Activated CD8-positive, alpha-beta memory T cell treated with anti-CD3 and anti-CD28 coated beads, Interleukin-2, amount 10 ng/mL, durations not matched to agents 7 days and 5 days (primary cell): ENCODE measurements at places on chromosomes 2 and 18. TPM values are rescaled to one million over a fixed set of nuclear protein-coding genes. Genes with fewer than 3 reads are reported as not detected.

Gene RAB27B
- total RNA-seq: 3.5 TPM

Gene PLB1
- total RNA-seq: 0.67 TPM

DNA sequence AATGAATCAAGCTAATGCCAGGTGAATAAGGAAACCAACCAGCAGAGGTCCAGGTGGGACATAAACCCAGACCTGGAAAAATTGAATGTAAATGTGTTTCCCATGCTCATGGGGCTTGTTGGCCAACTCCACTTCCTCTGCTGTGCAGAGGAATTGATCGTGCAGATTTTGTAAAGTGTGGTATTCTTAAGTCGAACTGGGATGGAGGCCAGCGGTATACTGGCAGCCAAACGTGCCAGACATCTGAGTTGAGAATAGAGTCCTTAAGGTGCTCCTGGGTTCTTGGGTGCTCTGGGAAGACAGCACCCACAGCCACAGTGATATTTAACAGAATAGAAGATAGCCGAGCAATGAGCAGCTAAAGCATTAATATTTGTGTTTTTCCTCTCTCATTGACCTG is 146.5 kb upstream of the LGALSL start:
- no peak overlapping the region for H3K27ac ChIP-seq
- no peak for DNase-seq
- peaks cover 2% of the 10 kb centered on the region for H3K36me3 ChIP-seq
- H3K4me3 ChIP-seq: no peak overlapping the region
- no peaks in the 10 kb centered on the region for H3K4me1 ChIP-seq

- peaks cover 15% of the 10 kb centered on the region for H3K27me3 ChIP-seq
- no peak overlapping the region for H3K4me3 ChIP-seq
- peaks cover 5% of the 10 kb centered on the region for H3K36me3 ChIP-seq
These were observed 88.1 kb downstream of the TNFRSF11A start for GRCh38 chr18:62413206-62413605.
